ELF-1 (cell line): ENCODE measurements at places on chromosomes 13 and 19.

DNA sequence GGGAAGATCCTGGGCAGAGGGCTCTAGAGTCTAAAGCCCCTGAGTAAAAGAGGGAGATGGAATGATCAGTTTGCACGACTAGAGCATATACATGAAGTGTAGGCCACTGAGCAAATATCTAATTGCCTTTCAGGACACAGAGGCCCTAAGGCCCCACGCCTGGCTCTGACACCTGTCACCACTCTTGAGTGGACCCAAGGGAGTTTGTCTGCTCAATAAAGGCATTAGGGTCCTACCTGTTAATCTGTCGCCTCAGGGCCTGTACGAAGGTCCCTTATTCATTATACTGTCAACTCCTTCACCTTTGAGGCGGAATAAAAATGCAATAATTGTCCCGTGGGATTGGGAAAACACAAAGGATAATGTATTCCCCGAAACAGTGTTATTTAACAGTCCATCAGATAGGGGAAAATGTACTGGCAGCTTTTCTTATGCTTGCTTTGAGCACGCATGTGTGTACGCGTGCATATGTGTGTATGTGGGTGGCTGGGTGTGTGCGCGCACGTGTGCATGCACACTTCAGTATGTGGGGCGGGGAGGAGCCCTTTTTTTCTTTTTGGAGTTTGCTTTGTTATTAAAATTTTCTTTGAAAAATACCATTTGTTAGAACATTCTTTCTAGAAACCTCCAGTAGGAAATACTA lies 161.8 kb upstream of the SERP2 start:
- DNase-seq: no peak

GRCh38 chr13:40132249-40132648 lies 476.8 kb downstream of the COG6 start:
- DNase-seq: no peak

- DNase-seq: peak; percentile 42
These were observed 10.7 kb upstream of the PABPC3 start for GRCh38 chr13:25085125-25085742.

GRCh38 chr19:1261798-1262622 lies 7.1 kb upstream of the CIRBP start:
- DNase-seq: no peak

DNA sequence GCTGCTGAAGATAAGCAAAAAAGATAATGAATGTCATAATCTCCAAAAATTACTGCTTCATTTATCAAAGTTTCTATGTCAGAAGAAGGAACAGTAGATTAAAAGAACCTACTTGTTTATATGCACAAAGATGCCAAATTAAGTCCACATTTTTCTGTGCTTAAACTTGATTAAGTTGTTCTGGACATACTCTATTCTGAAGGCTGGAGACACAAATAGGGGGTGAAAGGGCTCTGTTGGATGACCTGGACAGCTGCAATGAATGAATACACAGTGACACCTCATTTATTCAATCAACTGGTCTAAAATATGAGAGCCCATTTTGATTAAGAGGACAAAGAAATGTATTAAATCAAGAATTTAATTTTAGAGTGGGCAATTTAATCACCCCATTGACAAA lies 276.3 kb upstream of the PCDH9 start:
- no peak for DNase-seq

- DNase-seq: no peak
These were observed 21.8 kb downstream of the SACS start for GRCh38 chr13:23411706-23412105.

- peak; percentile 25 for DNase-seq
These were observed 85.6 kb downstream of the COL4A2 start for GRCh38 chr13:110392510-110393240.

- no peak for DNase-seq
These were observed 39.1 kb downstream of the LATS2 start for GRCh38 chr13:21022056-21022979.

DNA sequence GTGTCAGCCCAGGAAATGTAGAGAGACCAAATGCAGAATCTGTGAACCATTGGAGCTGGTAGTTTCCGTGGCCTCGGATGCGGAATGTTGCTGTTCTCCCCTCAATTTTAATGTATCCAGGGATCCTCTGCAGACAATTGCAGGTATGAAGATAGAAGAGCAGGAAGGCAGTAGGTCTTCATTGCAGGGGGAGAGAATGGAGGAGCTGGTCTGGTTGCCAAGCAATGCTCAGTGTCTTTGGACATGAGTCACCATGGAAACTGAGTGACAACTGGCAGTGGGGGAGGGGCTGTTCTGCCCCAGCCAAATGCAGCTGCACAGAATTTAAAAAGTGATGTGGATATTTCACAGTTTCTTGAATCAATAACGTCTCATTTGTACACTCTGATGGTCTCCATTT lies 56.1 kb upstream of the ZNF835 start:
- DNase-seq: no peak

DNA sequence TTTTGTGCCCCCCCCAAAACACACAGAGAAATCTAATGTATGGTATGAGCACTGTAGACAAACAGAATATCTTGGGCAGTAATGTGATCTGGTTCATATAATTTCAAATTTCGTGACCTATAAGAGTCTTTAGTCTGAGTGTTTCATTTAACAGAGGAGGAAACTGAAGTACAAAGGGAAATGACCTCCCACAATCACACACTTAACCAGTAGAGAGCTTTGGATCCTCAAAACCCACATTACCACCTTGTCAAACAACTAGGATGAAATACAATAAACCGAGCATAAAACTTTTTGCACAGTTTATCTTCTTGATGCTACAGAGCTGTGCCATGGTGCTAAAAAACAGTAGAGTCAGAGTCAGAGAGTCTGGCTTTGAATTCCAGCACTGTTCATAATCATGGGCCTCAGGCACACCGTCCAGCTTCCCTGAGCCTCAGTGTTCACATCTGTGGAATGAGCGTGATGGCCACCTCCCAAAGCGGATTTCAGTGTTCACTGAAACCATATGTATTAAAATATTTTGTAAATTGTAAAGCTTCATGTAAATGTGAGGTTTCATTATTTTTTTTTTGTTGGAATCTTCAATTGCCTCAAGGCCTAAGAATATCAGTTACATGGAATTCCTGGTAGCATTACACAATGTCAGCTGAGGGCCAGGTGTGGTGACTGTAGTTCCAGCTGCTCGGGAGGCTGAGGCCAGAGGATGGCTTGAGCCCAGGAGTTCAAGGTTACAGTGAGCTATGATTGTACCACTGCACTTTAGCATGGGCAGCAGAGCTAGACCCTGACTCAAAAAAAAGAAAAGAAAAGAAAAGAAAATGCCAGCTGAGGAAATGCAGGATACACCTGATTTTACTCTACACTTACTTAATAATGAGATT lies 126.4 kb upstream of the FRY start:
- DNase-seq: no peak

GRCh38 chr13:60012488-60012887 lies 151.2 kb downstream of the DIAPH3 start:
- no peak for DNase-seq

- DNase-seq: peak; percentile 86
These were observed 6.0 kb downstream of the RUVBL2 start for GRCh38 chr19:48999481-49000325.

- DNase-seq: peak; percentile 75
These were observed 39.1 kb upstream of the SLC7A9 start for GRCh38 chr19:32908641-32909190.

GRCh38 chr13:114047358-114047881 lies 73.5 kb upstream of the C13orf46 start:
- DNase-seq: no peak

- DNase-seq: peak; percentile 70
These were observed 1.8 kb downstream of the PCDH17 start for GRCh38 chr13:57633141-57633949.

GRCh38 chr19:32345261-32346207 lies at the start of gene ZNF507:
TSS of gene ZNF507 (plus strand) at chr19:32345610. CDS start at chr19:32352831, 7,221 bp downstream.
- DNase-seq: peak; percentile 91

DNA sequence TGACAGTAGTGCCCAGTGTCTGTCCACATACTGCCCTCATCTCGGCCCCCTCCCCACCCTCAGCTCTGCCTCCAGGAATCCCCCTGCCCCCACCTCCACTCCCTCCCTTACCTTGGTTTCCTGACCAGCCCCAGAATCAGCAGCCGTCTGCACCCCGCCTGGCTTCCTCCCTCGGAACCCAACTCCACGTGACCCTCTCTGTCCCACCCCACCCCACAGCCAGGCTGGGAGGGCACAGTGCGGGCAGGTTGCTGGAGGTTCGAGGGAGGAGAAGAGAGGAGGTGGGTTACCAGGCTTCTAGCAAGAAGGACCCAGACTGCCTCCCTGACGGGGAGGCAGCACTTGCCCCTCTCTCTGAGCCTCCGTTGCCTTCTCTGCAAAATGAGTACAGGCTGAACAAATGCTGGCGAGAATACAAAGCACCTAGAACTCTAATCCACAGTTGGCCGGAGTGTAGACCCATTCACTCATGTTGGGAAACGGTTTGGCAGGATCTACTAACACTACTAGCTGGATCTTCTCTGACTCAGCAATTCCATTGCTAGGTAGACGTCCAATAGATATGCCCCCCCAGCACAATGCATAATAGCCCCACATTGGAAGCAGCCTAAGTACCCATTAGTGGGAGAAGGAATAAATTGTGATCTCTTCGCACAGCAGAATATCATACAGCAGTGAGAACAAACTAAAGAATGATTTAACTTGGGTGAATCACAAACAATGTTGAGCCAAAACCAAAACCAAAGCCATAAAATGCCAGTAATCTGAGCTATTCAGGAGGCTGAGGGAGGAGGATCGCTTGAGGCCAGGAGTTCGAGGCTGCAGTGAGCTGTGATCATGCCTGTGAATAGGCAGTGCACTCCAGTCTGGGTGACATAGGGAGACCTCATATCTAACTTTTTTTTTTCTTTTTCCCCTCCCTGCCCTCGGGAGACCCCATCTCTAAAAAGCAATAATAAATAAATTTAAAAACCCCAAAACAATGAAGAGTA lies at the start of gene RASAL3:
Gene RASAL3, minus strand, starts transcription at position 151 of the 992 bp plus-strand sequence. CDS start 186 bp downstream, outside the sequence.
- no peak for DNase-seq

DNA sequence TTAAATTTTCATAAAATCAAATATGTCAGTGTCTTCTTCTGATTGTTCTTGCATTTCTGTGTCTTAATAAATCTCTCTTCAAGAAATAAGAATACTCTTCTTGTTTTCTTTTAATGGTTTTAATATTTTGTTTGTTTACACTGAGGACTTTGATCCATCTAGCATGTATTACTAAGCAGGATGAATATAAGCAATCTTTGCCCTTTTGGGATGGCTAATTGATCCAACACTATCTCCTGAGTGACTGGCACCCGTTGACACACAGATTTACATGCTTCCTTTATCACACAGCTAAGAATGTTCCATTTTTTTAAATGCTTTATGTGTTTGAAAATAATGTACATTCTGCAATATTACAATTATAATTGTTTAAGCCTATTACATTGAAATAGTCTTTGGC lies 134.5 kb downstream of the TBC1D4 start:
- DNase-seq: no peak

DNA sequence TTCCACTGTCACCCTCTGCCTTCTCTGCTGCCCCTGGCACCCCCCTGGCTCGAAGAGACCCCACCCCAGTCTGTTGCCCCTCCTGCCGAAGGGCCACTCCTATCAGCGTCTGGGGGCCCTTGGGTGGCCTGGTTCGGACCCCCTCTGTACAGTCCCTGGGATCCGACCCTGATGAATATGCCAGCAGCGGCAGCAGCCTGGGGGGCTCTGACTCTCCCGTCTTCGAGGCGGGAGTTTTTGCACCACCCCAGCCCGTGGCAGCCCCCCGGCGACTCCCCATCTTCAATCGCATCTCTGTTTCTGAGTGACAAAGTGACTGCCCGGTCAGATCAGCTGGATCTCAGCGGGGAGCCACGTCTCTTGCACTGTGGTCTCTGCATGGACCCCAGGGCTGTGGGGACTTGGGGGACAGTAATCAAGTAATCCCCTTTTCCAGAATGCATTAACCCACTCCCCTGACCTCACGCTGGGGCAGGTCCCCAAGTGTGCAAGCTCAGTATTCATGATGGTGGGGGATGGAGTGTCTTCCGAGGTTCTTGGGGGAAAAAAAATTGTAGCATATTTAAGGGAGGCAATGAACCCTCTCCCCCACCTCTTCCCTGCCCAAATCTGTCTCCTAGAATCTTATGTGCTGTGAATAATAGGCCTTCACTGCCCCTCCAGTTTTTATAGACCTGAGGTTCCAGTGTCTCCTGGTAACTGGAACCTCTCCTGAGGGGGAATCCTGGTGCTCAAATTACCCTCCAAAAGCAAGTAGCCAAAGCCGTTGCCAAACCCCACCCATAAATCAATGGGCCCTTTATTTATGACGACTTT lies 2.0 kb downstream of the ZFP36 start:
- DNase-seq: no peak

DNA sequence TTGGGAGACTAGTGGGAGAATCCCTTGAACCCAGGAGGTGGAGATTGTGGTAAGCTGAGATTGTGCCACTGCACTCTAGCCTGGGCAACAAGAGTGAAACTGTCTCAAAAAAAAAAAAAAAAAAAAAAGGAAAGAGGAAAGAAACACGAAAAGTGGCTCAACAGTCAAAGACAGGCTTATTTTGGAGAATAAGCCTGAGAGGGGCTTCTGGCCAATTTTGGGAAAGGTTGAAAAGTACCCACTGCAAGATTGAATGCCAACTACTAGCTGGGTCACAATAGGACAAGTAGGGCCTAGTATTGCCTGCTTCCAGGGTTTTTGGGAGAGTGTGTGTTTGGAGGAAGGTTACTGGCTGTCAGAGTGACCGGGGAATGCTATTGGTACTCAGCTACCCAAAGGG lies 17.2 kb downstream of the FBXO17 start:
- DNase-seq: no peak

DNA sequence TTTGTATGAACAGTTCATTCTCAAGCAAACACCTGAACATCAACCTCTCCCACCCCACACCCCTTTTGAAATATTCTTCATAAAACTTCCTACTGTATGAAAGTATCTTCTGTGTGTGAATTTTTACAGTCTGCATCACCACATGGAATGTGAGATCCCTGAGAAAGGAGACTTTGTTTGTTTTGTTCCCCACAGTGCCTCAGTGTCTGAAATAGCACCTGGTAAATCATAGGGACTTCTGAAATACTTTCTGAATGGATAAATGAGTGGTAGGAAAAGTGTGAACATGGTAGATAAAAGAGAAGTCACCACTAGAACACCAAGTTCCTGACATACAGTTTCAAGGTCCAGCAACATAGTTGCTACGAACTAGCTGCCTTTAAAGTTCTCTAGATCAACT lies 1071.2 kb downstream of the EFNB2 start:
- DNase-seq: no peak

GRCh38 chr13:94588541-94588940 lies 7.4 kb downstream of the TGDS start:
- DNase-seq: no peak

GRCh38 chr19:12162513-12162881 lies 399 bp upstream of the ZNF136 start:
- DNase-seq: no peak
